ENCODE measurements at places on chromosomes 16 and 17.

DNA sequence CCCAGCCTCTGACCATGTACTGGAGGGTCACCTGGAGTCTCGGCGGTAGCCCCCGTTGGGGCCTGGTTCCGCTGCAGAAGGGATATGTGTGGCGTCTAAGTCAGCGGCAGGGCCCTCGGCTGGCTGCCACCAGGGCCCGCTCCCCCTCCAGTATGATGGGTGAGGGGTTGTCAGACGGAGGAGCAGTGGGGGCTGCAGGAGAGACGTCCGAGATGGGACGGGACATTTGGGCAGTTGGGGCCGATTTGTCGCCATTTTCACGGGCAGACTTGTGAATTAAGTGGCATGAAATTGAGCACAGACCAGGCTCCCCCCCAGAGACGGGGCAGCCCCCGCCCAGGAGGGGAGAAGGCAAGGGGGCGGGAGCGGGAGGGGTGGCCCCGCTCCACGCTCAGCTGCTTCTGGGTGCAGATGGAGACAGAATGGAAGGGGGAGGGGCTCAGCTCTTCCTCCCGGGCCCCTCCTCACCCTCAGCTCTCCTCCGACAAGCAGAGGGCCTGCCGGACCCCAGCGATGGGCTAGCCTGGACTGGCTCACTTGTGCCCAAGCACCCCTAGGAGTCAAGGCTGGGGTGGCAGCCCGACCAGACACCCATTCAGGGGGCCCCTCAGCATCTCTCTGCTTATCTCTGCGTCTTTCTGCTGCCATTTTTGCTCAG is 52.7 kb upstream of the LHX1 start:
- no peak for DNase-seq

DNA sequence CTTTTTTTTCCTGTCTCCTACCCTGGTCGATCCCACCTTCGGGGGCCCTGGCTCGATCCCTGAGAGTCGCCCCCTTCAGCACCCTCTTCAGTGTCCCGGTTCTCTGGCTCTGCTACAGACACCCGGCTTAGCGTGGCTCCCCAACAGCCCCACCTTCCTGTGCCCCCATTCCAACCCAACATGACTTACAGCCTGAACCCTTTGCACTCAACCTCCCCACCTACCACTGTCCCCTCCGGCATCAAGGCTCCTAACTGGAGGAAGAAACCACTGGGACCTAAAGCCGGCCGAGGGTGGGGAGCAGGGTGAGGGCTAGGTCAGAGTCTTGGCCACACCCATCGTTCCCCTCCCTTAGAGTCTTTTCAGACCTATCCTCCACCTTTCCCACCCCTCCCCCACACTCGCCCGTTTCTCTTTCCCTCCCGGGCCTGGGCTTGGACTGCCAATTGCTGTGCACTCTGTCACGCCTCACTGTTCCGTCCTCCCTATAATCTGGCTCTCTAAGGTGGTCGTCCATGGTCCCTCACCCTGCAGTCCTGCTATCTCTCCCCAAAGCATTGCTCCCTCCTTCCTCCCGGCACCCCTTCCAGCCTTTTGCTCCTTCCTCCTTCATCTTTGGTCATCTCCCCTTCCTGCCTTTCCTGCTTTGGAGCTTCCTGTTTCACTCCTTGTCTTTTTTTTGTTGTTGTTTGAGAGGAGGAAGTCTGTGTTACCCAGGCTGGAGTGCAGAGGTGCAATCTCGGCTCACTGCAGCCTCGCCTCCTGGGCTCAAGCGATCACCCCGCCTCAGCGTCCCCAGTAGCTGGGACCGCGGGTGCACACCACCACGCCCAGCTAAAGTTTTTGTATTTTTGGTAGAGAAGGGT is 890 bp upstream of the CLDN7 start:
- no peak for DNase-seq

GRCh38 chr16:371515-372301 is 1.4 kb upstream of the MRPL28 start:
- DNase-seq: no peak

DNA sequence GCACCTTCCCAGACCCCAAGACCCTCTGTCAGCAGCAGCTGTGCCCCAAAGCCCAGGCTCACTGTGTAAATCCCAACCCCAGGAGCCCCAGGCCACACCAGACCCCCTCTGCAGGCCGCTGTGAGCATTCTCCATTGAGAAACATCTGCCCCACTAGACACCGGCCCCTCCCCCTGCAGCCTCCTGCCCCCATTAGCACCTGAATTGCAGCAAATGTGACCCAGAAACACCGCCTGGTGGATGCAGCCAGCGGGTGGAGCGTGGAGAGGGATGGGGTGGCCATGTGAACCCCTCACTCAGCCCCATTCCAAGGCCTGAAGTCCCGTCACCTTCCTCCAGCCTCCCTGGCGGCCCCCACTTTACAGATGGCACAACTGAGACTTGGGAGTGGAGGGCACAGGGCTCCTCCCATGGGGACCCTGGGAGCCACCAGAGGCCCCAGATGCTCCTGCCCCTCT is 2.2 kb downstream of the UBALD1 start:
- DNase-seq: no peak

GRCh38 chr16:89904606-89905510 is 13.8 kb upstream of the MC1R start:
- DNase-seq: no peak

GRCh38 chr16:26335236-26335853 is 643.6 kb downstream of the HS3ST4 start:
- no peak for DNase-seq

GRCh38 chr17:42221886-42222745 is 27.8 kb upstream of the GHDC start:
- peak; percentile 22 for DNase-seq

GRCh38 chr17:73643001-73643851 is 1.0 kb downstream of the SDK2 start:
- no peak for DNase-seq

DNA sequence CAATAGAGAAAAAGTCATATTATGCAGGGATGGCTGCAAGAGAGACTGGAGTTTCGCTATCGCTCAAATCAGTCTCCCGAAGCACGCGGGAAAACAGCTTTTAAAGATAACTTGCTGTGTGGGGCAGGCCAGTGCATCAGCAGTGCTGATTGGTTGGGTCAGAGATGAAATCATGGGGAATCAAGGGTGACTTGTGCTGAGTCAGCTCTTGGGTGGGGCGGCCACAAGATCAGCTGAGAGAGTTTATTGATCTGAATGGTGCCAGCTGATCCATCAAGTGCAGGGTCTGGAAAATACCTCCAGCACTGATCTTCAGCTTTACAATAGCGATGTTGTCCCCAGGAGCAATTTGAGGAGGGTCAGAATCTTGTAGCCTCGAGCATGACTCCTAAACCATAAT is 430.5 kb downstream of the RBFOX1 start:
- DNase-seq: no peak

- DNase-seq: no peak
Observed at GRCh38 chr17:78991906-78992532, 12.3 kb upstream of the LGALS3BP start.

- no peak for DNase-seq
Observed at GRCh38 chr16:14454391-14454790, 175.7 kb downstream of the PARN start.

- DNase-seq: no peak
Observed at GRCh38 chr16:89023151-89023551, 46.1 kb upstream of the CBFA2T3 start.

DNA sequence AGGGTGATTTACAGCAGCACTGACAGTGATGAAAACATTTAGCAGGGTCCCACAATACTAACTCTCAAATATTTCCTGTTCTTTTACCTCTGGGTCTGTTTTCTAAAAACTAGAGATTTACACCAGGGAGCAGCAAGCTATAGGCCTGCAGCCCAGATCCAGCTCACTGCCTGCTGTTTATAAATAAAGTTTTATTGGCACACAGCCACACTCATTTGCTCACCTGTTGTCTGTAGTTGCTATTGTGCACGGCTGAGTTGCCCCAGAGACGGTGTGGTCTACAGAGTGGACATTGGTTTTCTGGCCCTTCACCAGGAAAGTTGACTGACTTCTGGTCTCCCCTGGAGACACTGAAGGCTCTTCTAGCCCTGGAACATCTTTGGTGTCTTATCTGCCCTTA is 16.3 kb upstream of the JPT2 start:
- DNase-seq: no peak

DNA sequence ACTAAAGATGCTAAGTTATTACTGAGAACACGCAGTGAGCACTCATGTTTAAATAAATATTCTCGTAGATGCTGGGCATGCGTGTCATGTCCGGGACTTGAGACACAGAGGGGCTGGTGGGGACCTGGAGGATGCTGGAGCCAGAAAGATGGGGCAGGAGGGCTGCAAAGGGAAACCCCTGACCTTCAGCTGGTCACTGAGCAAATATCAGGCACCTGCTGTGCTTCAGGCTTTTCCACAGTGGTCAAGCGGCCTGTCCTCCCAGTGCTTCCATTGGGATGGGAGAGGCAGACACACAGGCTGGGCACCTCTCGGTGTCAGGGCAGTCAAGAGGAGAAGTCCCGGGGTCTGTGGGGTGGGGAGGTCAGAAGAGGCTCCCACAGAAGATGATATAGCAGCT is 211.4 kb downstream of the GSG1L start:
- no peak for DNase-seq

- no peak for DNase-seq
Observed at GRCh38 chr17:4500191-4500571, 1.5 kb downstream of the SPNS2 start.

DNA sequence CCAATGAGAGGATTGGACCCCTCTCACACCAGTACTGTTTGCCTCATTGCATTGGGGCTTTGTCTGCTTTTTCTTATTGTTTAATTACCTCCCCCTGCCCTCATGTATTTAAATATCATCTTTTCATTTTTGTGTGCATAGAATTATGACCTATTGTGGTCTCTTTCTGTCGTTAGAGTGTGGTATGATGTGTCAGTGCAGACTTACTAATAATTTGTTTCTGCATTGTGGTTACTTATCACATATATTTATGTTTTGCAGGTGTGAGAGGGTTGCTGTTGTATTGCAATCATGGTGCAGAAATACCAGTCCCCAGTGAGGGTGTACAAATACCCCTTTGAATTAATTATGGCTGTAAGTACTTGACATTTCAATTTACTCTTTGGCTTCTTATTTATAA is 2.5 kb downstream of the SEC14L1 start:
- no peak for DNase-seq

GRCh38 chr16:49275050-49275730 is 6.4 kb downstream of the CBLN1 start:
- DNase-seq: no peak

DNA sequence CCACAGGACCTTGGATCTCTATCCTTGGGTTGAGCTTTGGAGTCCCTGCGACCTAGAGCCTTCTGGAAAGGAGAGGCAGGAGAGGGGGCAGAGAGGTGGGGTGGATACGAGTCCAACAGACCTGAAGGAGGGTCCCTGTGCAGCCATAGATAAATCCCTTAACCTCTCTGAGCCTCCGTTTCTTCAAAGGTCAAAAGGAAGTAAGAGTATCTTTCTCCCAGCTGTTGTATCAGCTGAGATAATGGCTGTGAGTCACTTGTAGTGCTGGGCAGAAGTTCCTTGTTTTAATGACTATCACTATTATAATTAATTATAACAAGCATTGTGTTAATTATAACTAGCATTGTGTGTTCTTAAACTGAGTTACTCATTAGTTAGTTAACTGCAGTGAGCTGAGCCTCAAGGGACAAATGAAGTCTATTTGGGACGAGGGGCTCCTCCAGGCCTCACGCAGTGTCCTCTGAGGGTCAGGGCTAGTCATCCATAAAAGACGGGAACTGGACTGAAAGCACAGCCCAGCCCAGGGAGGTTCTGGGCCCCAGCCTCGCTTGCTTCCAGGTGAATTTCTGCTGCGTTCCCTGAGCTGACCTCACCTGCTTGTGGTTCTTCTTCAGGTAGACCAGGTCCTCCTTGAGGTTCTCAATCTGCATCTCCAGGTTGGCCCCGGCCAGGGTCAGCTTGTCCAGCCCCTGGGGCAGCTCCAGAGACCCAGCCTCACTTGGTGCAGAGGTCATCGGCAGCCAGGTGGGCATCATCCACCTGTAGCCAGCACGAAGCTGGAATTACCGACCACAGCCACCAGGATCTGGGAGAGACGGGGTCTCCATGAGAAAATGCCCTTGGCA is 5.7 kb upstream of the KRT17 start:
- no peak for DNase-seq

GRCh38 chr16:56657555-56658326 is at the start of gene MT1F:
TSS of gene MT1F (plus strand) at chr16:56657959. CDS start at chr16:56658059, 100 bp downstream.
- peak; percentile 60 for DNase-seq

DNA sequence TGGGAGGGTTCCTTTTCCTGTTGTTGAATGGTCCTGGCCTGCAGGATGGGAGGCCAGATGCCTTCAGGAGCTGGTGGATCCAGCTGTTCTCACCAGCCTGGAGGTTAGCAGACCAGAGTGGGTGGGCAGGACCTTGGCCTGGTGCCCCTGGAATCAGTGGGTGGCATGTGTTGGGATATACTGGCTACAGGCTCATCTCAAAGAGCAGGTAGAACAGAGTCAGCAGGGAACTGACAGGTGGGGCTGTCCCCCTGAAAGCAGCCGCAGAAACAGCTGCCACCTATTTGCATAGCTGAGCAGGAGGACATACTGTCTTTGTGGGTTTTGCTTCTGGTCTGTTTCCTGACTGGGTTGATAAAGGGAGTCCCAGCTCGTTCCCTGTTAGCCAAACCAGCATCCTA is 144.1 kb downstream of the RAB11FIP4 start:
- peak; percentile 17 for DNase-seq

DNA sequence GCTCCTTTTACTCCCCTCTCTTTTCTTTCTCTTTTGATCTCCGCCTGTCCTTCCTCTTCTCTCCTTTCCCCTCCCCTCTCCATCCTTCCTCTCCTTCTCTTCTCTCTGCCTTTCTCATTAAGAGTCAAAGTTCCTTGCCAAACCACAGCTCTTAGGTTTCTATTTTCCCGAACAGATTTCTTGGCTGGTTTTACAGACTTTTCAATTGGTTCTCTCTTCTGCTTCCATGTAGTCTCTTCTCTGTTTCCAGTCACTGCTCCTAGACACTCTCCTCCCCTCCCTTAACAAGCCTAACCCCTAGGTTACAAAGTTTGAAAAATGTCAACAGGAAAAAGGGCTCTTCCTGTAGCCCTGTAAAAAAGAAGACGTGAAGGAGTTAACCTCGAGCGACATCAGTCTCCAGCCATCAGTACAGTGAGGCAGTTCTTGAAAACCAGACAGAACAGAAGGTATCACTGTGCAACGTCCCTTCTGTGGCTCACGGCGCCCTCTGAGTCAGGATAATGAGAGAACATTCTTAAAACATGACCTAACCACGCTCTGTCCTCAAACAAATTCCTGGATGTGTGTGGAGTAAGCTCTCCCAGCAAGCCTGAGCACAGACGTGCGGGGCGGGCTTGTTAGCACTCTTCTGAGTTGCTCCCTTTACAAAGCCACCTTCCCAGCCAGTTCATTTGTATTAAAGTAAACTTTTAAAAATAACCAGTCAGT is 11.6 kb upstream of the MARCHF10 start:
- no peak for DNase-seq

DNA sequence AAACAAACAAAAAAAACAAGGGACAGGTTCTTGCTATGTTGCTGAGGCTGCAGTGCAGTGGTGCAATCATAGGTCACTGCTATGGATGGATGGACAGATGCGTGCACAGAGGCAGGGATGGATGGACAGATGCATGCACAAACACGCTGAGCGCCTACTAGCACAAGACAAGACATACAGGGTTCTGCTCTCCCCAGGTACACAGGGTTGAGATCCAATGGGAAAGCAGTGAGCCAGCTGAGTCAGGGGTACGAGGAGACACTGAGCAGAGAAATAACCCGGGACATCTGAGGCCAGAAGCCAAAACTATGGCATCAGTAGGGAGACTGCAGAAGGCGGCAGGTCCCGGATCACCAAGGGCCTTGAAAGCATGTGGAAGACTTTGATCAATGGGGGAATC is 6.2 kb downstream of the IL32 start:
- DNase-seq: no peak

- DNase-seq: no peak
Observed at GRCh38 chr16:3482659-3483241, 12.5 kb downstream of the C16orf90 start.

Measured in stimulated activated CD8-positive, alpha-beta memory T cell treated with anti-CD3 and anti-CD28 coated beads, Interleukin-15, amount 100 ng/mL, for 48 hours (primary cell).